Fibroblast of skin of abdomen (primary cell): ENCODE measurements at places on chromosomes 7 and 10.

DNA sequence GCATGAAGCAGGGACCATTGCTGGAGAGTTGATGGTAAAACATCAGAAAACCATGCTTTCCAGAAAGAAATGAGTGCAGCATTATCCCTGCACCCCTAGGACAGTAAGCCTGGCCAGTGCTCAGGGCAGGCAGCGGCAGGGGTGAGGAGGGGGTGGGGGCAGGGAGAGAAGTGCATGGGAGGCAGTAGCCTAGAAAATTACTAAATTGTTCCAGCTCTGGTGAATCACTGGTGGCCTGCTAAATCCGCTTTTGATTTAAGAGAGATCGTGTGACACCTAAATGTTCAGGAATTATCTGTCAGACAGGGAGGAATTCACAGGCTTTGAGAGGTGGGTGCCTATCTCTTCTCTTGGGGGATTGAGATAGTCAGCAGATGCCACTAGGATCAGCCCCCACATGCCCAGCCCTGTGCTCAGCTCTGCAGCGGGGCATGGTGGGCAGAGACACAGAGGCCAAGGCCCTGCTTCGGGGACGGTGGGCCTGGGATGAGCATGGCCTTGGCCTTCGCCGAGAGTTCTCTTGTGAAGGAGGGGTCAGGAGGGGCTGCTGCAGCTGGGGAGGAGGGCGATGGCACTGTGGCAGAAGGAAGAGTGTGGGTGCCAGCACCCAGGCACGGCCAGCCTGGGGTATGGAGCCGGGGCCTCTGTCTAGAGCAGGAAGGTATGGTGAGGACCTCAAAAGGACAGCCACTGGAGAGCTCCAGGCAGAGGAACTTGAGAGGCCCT is 5.0 kb upstream of the AQP1 start:
- DNase-seq: peak; percentile 77

DNA sequence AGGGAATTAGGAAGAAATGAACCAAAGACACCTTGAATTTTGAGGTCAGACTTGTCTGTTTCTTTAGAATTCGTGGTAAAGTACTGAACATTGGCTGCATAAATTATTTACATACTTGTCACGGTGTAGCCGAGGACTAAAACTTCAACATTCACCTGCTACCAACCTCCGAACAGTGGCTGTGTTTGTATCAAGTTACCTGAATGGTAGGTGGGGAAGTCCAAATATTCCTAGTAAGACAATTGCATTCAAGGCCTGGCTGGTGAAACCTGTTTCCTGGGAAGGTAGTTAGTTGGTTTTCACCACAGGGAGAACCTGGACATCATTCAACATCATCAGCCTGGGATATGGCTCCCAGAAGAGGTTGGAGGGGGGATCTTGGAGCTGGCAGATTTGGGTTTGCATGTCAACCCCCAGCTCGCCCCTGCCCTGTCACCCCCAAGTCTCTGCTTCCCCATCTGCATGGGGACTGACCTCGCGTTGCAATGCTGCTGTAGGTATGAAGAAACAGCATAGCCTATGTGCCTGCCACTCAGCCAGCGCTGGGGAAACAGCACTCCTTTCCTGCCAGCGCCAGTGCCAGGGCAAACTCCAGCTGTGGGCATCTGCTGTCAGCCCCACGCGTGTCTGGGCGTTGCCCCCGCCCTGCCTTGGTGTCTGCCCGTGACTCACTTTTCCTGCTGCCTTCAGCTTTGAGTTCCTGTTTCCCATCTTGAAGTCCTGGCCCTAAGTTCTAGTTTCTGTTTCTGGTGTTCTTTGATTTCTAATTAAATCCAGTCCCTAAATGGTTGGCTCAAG is 12.7 kb upstream of the LARP4B start:
- peak; percentile 49 for DNase-seq

GRCh38 chr10:113917636-113918035 is 63.2 kb downstream of the NHLRC2 start:
- DNase-seq: no peak

- DNase-seq: no peak
Observed at GRCh38 chr7:134332892-134333291, 16.2 kb upstream of the SLC35B4 start.
